ENCODE measurements at places on chromosomes 7 and 10. TPM values are rescaled to one million over a fixed set of nuclear protein-coding genes. Genes with fewer than 3 reads are reported as not detected.

The ZNF736 gene
- total RNA-seq = 9.4 TPM

The PSAP gene
- total RNA-seq = 1,900 TPM

The HOXA9 gene
- total RNA-seq = 0.15 TPM

The C10orf90 gene
- not detected for total RNA-seq

The AGAP9 gene
- 5.5 TPM for total RNA-seq
